CD4-positive, alpha-beta T cell (primary cell): ENCODE measurements at places on chromosomes 13 and 19.

DNA sequence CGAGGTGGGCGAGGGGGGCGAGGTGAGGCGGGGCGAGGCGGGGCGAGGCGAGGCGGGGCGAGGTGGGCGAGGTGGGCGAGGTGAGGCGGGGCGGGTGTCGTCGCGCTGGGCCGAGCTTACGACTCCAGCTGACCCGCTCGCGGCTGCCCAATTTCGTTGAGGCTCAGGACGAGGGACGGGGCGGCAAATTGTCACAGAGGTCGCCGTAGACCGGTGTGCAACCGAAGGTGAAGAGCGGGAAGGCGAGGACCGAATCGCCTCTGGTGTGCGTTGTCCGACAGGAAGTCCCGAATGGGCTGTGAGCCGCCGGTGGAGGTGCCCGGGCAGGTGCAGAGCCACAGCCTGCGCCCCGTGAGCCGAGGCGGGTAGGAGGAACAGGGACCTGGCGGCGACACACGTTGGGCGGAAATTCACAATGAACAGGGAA lies at the start of gene LACC1:
TSS of gene LACC1 (plus strand) at position 150 of the 427 bp plus-strand sequence. CDS start 1,082 bp downstream, outside the sequence.
- DNase-seq, result peak; percentile 48

GRCh38 chr19:58040751-58041525 lies 7.1 kb downstream of the ZSCAN1 start:
- no peak for DNase-seq

DNA sequence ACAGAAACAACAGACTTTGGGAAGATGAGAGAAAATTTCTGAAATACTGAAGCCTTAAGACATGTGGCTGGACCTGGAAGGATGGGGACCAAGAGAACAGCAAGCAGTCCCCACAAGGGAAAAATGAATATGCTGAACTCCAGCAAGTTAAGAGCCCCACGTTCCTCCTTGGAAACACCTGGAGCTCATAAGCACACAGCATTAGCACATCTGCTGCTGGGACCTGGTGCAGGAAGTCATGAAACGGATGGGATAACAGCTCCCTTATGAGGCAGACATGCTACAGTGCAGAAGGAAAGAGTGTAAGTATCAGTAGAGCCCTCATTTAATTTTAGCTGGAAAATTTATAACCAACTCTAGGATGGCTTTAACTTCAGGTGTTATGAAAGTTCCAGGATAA lies 67.3 kb downstream of the SLC15A1 start:
- DNase-seq, result no peak

DNA sequence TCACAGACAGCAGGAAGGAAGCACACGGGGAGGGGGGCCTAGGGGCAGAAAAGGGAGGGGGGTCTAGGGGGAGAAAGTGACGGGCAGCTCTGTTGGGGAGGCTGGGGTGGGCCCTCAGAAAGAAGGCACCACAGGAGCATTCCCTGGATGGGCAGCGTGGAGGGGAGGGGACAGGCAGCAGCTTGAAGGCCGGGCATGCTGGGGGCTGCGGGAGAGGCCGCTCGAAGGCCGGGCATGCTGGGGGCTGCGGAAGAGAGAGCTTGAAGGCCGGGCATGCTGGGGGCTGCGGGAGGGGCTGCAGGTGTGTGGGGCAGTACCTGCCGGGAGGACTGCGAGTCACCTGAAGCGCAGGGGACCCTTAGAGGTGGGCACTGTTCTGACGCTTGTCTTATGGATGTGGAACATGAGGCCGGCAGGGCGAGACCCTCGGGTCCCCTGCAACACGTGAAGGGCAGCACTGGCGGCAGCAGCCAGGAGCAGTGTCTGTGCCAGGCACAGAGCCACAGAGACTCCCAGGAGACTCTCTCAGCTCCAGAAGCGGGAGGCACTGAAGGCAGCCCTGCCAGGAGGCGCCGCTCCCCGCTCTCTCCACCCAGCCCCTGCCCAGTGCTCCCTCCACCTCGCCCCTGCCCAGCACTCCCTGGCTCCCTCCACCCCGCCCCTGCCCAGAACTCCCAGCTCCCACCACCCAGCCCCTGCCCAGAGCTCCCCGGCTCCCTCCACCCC lies 13.3 kb downstream of the ZNF787 start:
- DNase-seq, result no peak

GRCh38 chr13:98429977-98430736 lies 146.8 kb downstream of the STK24 start:
- no peak for DNase-seq

- no peak for DNase-seq
Measured at GRCh38 chr13:110194451-110194850, 112.5 kb downstream of the COL4A1 start.

DNA sequence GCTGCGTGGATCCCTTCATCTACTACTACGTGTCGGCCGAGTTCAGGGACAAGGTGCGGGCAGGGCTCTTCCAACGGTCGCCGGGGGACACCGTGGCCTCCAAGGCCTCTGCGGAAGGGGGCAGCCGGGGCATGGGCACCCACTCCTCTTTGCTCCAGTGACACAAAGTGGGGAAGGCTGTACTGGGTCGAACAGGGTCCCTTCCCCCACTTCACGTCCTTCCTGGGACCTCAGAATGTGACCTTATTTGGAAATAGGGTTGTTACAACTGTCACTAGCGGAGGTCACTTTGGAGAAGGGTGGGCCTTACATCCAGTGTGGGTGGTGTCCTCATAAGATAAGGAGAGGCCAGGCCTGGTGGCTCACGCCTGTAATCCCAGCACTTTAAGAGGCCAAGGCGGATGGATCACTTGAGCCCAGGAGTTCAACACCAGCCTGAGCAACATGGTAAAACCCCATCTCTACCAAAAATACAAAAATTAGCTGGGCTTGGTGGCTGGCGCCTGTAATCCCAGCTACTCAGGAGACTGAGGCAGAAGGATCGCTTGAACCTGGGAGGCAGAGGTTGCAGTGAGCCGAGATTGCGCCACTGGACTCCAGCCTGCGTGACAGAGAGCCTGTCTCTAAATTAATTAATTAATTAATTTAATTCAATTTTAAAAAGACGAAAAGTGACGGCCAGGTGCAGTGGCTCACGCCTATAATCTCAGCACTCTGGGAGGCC lies 1.8 kb downstream of the F2RL3 start:
- no peak for DNase-seq

- DNase-seq, result no peak
Measured at GRCh38 chr13:99652141-99652540, 150.9 kb downstream of the TM9SF2 start.

- DNase-seq, result no peak
Measured at GRCh38 chr19:33830264-33830663, 33.6 kb downstream of the KCTD15 start.

DNA sequence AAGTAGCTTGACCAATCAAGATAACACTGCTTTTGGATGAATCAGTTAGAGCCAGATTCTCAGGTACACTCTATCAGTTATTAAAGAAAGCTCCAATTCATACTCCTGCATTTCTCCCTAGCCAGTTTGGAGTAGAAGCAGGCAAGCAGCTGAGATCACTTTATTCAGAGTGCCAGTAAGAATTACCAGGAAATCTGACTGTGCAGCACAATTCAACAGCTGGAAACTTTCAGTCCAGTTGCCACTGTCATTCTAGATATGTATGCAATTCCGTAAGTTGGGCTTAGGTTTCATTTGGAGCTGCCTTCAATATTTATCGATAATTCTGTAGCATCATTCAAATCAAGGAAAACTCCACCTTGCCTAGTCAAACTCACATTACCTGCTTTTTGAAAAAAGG lies 2625.6 kb upstream of the PCDH20 start:
- DNase-seq, result no peak

- peak; percentile 68 for DNase-seq
Measured at GRCh38 chr13:30464496-30465342, 1.0 kb downstream of the HMGB1 start.

- no peak for DNase-seq
Measured at GRCh38 chr19:48698046-48698445, 2.3 kb downstream of the FUT2 start.

DNA sequence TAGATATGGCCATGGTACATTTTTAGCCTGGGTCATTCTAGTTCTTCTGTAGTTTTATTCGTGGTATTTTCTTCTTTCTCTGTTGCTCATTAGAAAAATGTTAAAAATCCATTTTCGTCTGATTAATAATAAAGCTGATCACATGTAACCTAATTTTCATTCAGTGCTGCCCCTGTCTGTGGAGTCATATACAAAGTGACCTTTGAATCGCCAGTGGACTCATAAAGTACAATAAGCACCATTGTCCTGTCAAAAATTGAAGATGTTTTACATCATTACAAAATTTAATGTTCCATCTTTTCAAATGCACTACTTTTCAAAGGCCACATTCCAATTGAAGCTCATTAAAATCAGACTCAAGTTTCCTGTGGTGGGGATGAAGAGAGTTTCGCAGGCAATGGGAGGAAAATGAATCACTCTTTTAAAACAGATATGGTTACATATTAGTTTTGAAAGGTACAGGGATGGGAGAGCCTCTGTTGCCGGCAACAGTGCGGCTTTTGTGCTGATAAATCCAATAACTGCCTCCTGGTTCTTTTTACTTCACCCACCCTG lies 205.4 kb downstream of the ZNF536 start:
- DNase-seq, result no peak

GRCh38 chr13:101204270-101205020 lies 211.9 kb downstream of the NALCN start:
- no peak for DNase-seq

DNA sequence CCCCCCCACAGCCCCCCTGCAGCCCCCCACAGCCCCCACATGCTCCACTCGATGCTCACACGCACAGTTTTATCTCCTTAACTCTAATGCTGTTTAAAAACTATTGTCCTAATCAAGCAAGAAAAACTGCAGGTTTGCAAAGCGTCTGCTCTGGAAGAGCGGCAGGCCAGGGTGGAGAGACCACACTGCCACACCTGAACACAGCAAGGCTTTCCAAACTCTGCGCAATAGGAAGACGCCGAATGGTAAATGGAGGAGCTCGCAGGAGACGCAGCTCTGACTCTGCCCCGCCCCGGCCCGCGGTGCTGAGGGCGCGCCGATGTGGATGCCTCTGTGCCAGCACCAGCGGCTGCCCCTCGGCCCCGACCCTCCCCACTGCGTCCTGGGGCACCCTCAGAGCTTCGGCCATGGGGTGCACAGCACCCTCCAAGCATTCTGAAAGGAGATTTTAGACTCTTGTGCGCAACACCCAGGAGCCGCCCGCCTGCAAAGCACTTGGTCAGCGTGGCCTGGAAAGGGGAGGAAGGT lies 32.4 kb downstream of the RASA3 start:
- DNase-seq, result no peak

DNA sequence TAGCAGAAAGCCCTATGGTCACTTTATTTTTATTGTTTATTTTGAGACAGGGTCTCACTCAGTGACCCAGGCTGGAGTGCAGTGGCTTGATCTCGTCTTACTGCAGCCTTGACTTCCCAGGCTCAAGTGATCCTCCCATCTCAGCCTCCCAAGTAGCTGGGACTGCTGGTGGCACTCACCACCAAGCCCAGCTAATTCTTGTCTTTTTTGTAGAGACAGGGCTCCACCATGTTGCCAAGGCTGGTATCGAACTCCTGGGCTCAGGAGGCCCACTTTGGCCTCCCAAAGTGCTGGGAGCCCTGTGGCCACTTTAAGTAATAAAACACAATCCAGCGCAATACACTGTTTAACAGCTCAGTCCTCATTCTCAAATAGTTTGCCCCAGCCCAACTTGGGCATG lies 69.3 kb downstream of the NUFIP1 start:
- DNase-seq, result no peak

DNA sequence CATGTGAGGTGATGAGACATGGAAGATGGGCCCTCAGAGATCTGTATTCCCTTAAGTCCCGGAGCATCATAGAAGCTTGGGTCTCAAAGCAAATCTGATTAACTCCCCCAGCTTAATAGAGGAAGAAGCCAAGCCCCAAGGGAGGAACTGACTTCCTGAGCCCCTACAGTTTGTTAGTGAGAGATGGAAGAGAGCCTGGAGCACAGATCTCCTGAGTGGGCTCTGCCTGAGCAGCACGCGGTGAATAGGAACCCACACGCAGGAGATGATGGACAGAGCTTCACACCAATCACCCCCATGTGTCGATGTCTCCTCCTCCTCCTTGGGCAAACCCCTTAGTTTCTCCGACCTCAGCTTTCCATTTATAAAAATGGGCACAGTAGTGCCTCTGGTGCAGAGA lies 50.1 kb upstream of the ATP12A start:
- DNase-seq, result no peak

- DNase-seq, result no peak
Measured at GRCh38 chr13:60755380-60756163, 358.6 kb downstream of the TDRD3 start.

DNA sequence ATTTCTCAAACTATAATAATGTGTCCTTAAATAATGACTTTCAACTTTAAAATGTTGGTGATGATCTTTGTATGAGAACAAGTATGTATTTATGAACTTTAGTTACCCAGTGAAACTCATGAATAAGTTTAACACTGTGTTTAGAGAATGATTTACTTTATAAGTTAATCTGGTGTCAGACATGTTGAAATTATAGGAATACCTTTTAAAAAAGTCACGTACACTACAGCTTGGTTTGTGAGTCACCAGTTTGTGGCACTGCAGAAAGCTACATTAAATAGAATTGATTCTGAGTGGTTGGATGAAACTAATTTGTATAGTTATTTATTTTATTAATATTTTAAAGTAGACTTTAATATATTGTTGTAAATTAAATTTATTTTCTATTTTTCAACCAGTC lies 1366.2 kb upstream of the PCDH20 start:
- DNase-seq, result no peak

DNA sequence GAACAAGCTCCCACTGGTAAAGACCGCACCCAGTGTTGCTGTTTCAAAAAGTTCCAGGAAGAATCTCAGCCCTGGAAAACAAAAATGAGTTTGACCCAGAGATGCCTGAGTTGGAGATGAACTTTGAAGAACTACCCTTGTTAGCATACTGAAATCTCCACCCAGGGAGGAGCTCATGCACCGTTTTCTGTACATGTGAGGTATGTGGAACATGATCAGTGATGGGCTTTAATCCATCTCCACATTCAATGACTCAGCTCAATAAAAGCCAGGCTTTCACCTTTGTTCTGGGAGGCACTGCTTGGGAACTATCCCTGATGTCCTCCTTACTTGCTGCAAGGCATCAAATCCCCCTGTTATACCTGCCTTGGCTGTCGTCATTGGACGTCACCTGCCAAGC lies 279.9 kb downstream of the UQCRFS1 start:
- no peak for DNase-seq

- DNase-seq, result no peak
Measured at GRCh38 chr13:29162638-29163235, 342.6 kb downstream of the MTUS2 start.

GRCh38 chr13:40519637-40520036 lies 146.8 kb downstream of the FOXO1 start:
- no peak for DNase-seq

DNA sequence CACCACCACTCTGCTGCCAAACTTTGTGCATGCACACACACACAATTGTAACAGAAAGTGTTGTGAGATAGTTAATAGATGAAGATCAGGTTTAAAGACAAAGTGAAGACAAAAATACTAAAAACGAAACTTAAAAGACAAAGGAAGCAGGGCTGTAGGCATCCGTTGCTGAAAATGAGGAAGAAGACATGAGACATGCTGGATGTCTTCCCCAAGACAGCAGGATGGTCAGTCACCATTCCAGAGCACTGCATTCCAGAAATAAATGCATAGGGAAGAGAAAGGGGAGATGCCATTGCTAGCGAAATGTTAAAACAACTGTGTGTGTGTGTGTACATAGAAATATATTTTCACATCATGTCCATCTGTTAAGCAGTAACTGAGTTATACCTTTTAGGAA lies 520.1 kb downstream of the SUCLA2 start:
- DNase-seq, result no peak

GRCh38 chr19:45716359-45717130 lies 14.2 kb downstream of the FBXO46 start:
- peak; percentile 55 for DNase-seq
